CD8-positive, alpha-beta T cell (primary cell): ENCODE measurements at places on chromosomes 5 and 9.

GRCh38 chr5:60810438-60811085 lies 33.5 kb downstream of the ELOVL7 start:
- no peak for DNase-seq

DNA sequence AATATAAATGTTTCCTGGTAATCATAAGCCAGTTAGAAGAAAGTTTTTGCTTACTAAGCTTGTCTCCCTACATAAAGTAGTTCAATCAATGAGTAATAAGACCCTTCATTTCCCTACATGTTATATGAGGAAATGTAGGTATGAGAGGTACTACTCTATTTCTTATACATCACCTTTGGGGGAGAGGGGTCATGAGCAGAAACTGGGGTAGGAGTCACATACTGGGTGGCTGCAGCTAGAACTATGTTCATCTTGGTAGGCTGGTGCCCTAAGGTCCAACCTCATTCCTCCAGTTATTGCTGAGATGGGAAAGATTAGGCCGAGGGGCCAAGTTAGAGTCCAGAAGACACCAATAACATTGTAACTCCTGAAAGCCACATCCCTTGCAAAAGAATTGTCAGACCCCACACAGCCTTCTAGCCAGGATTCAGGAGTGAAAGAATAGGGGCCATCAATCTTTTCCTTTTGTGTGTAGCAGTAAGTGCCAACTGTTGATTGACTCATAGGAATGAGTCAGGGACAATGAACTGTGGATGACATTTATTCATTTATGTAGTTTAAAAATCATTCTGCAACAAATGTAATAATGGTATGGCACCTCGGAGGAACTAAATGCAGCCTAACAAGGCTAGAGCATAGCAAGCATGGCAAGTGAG lies 21.6 kb upstream of the SREK1 start:
- no peak for DNase-seq

GRCh38 chr5:137287569-137287968 lies 211.6 kb downstream of the SPOCK1 start:
- DNase-seq, result no peak

DNA sequence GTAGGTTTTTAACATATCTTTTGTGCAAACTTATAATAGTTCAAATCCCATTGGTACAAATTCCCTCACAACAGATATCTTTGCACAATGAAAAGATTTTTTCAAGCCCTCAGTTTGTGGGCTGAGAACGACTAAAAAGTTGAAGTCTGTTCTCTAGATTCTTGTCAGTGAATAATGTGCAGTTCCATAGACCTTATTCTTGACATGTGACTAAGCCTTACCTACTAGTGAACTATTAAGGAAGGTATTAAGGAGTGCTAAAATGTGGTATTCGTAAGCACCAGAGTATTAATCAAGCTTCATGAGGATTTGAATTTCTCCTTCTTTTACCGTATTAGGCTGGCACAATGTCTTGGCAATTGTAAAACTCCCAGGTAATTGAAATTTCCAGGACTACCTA lies 205.6 kb upstream of the DMRTA1 start:
- no peak for DNase-seq
